HEK293T (cell line): ENCODE measurements at places on chromosomes 5 and 9.
A peak's percentile ranks its signal among the peaks of the same experiment; 100 is the strongest.

GRCh38 chr5:143770450-143770849, 41.5 kb upstream of the HMHB1 start:
- no peak for DNase-seq

DNA sequence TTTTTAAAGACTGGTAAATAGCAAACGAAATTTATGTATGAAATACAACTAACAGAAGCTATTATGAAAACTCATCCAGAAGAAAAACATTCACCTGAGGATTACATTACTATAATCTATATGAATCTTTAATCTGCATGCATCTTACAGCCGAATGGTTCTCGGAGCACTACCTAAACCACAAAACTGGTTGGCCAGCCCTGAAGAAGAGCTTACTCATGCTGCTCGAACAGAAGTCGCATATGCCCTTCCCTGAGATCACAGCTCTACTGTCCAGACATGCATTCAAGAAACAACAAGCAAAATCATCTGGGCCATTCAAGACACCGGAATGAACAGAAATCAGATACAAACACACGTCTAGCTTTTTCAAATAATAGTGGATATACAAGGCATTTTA, 931.0 kb upstream of the DMAC1 start:
- no peak for DNase-seq

DNA sequence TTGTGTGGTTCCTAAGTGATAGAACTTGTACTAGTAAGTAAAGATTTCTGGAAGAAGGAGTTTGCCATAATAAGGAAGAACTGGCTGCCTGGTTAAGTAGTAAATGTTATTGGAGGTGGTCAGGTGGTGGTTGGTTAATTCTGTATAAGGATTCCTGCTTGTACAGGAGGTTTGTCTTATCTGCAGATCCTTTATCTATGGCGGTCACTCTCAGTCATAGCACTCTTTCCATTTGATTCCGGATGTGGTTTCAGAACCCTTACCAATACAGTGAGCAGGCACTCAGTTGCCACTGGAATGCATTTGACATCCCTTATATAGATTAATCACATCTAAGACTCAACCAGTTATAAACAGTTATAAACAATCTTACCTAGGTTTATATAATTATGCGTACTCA, 50.3 kb downstream of the RAD50 start:
- DNase-seq: no peak

DNA sequence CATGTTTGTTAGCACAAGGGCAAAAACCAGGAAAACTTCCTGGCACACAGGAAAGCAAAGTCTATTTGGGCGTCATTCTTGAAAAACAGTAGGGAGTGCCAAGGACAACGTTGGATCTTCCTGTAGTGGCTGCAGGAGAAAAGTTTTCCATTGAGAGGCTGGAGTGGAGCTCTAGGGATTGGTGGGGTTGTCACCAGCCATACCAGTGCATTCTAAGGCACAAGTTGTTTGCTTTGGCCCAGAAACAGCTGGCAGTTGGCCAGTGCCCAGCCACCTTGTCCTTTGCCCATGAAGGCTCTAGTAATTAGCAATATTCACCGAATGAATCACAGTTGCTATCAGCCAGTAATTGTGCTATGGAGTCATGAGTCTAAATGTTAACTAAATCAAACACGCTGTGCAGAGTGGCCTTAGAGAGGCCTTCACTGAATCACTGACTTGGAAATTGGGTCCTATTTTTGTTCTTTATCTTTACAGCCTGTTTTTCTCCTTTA, 26.4 kb downstream of the TNFSF15 start:
- no peak for DNase-seq

DNA sequence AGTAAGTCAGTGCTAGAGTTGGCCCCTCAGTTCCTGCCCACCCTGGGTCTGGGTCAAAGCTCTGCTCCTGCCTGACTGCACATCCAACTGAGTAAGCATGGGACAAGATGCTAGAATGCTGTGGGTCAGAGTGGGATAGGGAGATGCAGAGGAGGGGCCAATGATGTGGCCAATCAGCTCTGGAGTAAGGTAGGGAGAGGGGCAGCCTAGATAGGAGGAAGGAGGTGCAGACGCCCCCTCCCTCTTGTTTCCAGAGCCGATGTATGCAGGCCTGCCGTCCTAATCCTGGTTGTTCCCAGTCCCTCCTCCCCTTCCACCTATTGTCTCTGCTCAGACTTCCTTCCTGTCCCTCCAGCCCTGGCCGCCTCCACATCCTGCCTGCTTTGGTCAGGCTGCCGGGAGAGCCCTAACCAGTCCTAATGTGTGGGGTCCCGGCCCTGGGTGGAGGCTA, 1.3 kb downstream of the ARAP3 start:
- DNase-seq: no peak

DNA sequence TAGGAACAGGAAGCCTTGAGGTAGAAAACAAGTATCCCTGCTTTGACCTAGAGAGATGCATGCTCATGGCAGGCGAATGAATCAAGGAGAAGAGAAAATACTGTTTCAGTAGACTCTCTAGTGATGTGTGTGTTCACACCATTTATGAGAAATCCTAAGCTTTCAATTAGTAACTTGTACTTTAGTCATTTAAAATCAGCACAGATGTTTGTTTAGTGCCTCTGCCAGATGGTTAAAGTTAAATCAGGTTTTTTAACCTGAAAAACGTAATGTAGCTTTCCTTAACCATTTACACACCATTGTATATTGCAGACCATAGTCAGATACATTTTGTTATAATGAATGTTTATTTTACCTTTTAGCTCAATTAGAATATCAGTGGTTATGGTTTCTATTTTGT, 5.0 kb downstream of the TJP2 start:
- no peak for DNase-seq

- peak; percentile 77 for DNase-seq
These were observed 35.6 kb upstream of the ATP6V1G1 start for GRCh38 chr9:114551750-114552685.

- no peak for DNase-seq
These were observed 61.4 kb downstream of the PSMB7 start for GRCh38 chr9:124353811-124354274.

DNA sequence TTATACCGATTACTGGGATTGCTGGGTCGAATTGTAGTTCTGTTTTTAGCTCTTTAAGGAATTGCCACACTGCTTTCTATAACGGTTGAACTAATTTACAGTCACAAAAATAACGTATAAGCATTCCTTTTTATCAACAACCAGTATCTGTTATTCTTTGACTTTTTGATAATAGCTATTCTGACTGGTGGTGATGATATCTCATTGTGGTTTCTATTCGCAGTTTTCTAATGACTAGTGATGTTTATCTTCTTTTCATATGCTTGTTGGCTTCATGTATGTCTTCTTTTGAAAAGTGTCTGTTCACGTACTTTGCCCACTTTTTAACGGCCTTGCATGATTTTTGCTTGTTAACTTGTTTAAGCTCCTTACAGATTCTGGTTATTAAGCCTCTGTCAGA, 74.4 kb downstream of the FAM174A start:
- DNase-seq: no peak

DNA sequence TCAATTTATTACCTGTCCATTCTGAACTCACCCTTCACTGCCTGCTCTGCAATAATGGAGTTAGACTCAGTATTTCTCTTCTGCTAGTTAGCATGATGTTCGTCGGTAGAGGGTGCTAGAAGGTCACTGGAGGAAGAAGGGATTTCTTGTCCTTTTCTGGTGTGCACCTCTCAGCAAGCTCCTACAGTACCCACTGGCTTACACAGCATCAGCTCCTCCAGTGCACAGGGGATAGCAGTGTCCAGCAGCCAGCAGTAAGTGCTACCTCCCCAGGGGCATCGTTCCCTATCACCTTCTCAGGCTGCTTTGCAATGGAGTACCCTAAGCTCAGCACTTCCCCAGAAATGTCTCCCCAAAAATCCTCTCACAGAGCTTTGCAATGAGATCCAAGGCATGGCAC, 45.9 kb upstream of the APC start:
- peak; percentile 52 for DNase-seq

- no peak for DNase-seq
These were observed 76.9 kb downstream of the MED27 start for GRCh38 chr9:132002643-132003318.

DNA sequence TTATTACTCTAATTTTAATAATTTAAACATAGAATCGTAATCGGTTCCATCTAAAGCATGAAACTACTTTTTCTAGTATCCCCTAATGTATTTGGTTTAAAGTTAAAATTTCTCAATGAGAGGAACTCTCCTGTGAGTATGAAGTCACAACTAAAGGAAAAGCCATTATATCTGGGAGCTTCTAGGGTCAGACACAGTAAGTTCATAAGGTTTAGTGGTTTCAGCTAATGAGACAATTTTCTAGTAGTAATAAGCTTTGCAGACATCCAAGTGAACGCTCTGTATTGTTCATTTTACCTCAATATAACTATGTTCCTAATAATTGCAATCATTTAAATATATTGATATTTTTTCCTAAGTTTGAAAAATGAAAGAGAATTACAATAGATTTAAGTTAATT, 364.4 kb upstream of the CDH9 start:
- no peak for DNase-seq

DNA sequence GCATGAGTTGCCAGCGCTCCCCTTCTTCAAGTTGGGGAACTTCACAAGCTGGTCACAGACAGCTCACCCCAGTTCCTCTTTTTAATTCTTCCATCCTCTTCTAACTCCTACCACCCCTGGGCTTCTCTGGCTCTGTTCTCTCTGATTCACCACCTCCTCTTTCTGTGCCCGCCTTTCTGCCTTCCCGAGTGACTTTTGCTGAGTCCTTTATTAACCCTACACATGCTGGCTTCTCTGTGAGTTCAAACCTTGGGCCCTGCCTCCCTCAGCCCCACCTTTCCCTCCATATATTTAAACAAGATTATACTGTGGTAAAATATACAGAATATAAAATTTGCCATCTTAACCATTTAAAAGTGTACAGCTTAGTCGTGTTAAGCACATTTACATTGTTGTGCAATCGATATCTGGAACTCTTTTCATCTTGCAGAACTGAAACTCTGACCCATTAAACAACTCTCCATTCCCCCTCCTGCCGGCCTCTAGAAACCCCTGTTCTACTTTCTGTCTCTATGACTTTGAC, 32.0 kb downstream of the SLC46A2 start:
- DNase-seq: no peak

DNA sequence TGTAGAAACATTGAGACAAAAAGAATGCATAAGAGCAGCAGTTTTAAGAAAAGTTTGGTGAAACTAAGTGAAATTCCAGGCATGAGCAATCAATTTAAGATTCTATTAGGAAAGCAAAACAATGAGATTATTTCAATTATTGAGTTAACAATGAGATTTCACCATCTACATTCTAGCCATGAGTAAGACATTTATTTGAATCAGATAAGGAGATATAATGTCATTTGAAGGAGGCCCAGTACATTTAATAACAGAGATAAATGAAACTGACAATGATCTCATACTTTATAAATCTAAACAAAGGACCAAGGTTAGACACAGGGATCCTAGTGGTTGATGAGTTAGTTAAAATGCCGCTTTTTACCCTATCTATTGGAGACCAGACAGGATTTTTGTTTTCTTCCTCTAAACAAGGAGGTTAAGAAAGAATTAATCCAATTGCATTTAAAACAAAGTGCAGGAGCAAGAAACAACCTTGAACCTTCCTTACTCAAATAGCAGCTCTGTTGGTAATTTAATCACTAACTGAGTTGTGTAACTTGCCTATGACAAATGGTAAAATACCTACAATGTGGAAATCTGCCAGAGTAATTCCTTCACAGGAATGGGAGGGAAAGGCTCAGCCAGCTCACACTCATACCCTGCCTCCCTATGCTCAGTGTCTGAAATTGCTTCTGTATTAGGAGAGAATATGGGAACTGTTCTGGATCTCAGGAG, 103.5 kb upstream of the NR3C1 start:
- no peak for DNase-seq

GRCh38 chr5:154806176-154806575, 44.2 kb downstream of the FAXDC2 start:
- no peak for DNase-seq

- no peak for DNase-seq
These were observed 168.8 kb downstream of the RAPGEF6 start for GRCh38 chr5:131466171-131466766.

- DNase-seq: no peak
These were observed 21.9 kb downstream of the CEP120 start for GRCh38 chr5:123401320-123401719.

GRCh38 chr5:141330299-141331080, at the start of gene PCDHGA1:
PCDHGA1 (plus strand) TSS chr5:141330514.
- peak; percentile 17 for DNase-seq

GRCh38 chr9:9598723-9599122, 1014.1 kb downstream of the PTPRD start:
- no peak for DNase-seq

GRCh38 chr9:14212697-14213420, 101.1 kb downstream of the NFIB start:
- DNase-seq: no peak

GRCh38 chr5:144086295-144086694, 84.2 kb downstream of the YIPF5 start:
- DNase-seq: no peak

- no peak for DNase-seq
These were observed 41.9 kb upstream of the GLRX start for GRCh38 chr5:95864456-95864855.

GRCh38 chr5:122507581-122507980, 195.5 kb downstream of the SNCAIP start:
- no peak for DNase-seq

DNA sequence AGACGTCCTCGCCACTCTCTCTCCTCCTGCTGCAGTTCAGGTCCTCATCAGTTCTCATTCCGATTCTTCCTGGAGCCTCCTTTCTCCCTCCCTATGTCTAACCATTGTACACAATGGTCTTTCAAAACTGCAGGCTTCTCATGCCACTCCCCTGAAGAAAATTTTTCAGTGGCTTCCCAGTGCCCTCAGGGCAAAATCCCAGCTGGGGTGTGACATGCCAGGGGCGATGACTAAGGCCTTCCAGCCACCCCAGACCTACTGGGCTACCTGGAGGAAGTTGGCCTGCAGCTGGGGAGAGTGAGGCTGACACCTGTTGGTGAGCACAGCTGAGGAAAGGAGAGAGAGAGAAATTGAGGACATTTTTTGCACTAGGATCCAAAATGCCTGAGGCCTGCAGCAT, 65.2 kb downstream of the SREK1 start:
- no peak for DNase-seq

DNA sequence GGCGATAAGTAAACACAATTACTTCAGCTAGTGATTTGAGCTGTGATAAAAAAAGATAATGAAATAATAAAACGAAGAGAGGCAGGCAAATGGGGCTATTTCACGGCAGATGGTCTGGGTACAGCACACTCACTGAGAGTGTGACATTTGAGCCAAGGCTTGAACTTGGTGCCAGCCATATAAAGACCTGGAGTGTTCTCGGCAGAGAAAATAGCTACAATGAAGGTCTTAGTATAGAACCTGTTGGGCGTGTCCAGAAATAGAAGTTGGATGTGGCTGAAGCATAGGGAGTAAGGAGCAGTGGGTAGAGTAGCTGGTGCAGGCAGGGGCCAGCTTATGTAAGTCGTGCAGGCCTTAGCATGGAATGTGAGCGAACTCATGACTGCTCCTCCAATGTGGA, 660.3 kb upstream of the WWC1 start:
- no peak for DNase-seq

DNA sequence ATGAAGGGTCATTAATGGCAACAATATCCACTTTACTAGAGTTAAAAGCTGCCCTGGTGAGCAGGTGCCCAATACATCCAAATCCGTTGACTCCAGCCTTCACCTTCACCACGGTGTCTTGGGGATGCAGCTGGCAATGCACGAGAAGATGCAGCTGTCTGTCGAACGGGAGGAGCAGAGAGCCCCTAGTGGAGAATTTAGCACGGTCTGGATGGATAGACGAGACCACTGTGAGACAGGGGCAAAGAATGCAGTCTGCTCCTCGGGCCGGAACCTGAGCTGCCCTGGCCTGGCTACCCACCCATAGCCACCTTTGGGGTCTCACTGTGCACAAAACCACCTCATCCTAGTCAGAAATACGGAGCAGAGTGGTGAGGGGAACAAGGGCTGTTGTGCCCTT, 35.1 kb downstream of the ADRA1B start:
- DNase-seq: peak; percentile 28
